ENCODE measurements at places on chromosomes 7 and 10.

- DNase-seq: no peak
Measured at GRCh38 chr10:69906425-69906824, 104.7 kb downstream of the COL13A1 start.

DNA sequence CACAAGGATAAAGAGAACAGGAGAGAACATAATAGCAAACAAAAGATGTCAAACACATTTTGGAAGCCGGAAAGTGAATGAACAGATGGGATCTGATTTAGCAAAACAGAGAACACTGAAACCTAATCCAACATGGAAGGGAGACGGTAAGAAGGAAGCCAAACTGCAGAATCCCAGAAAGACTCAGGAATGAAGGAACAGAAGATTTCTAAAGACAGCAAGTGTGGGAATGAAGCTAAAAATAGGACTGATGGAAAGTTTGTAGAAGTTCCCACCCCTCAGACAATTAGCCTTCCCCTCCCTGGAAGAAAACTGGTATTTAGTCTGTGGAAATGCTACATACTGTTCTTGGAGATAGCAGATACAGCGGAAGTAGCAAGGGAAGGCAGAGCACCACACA lies 40.8 kb downstream of the SLC16A12 start:
- DNase-seq: no peak

- DNase-seq: no peak
Measured at GRCh38 chr10:132575320-132576201, 38.0 kb downstream of the INPP5A start.

GRCh38 chr10:3136763-3137611 lies 35.6 kb downstream of the PITRM1 start:
- no peak for DNase-seq

- no peak for DNase-seq
Measured at GRCh38 chr10:89861584-89862301, 160.4 kb downstream of the KIF20B start.

GRCh38 chr10:72542396-72542815 lies 83.5 kb downstream of the MICU1 start:
- no peak for DNase-seq

DNA sequence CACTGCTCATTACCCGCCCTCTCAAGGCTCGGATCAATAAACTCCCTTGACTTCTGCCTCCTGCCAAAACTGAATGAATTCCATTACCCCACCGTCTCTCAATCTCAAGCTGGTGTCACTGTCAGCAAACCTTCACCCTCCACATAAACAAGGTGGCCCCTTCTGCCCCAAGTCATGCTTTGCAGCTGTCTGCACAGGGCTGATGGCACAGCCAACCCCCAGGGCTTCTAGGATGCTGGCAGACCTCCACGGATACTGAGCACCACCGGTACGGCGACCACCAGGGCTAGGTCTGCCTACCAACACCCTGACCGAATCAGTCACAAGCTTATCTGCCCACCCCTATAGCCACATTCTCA lies 46.1 kb downstream of the PARD3 start:
- no peak for DNase-seq

DNA sequence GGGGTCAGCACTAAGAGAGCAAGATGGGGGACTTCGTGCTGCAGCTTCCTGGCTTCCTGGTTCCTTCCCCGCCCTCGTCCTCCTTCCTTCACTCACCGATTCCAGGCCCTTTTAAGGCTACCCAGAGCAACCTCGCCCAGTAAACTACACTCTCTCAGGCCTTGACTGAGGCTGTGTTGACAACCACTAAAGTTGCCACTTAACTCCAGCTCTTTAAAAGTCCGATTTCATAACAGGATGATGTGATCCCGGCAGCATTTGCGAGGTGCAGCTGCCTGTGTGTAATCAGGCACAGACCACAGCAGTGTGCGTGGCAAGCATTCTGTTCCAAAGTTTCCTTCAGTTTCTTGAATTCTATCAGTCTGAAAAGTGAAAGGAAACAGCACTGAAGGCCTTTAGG lies 110.6 kb downstream of the RAB11FIP2 start:
- no peak for DNase-seq

- no peak for DNase-seq
Measured at GRCh38 chr7:39985398-39985918, 35.4 kb downstream of the CDK13 start.

DNA sequence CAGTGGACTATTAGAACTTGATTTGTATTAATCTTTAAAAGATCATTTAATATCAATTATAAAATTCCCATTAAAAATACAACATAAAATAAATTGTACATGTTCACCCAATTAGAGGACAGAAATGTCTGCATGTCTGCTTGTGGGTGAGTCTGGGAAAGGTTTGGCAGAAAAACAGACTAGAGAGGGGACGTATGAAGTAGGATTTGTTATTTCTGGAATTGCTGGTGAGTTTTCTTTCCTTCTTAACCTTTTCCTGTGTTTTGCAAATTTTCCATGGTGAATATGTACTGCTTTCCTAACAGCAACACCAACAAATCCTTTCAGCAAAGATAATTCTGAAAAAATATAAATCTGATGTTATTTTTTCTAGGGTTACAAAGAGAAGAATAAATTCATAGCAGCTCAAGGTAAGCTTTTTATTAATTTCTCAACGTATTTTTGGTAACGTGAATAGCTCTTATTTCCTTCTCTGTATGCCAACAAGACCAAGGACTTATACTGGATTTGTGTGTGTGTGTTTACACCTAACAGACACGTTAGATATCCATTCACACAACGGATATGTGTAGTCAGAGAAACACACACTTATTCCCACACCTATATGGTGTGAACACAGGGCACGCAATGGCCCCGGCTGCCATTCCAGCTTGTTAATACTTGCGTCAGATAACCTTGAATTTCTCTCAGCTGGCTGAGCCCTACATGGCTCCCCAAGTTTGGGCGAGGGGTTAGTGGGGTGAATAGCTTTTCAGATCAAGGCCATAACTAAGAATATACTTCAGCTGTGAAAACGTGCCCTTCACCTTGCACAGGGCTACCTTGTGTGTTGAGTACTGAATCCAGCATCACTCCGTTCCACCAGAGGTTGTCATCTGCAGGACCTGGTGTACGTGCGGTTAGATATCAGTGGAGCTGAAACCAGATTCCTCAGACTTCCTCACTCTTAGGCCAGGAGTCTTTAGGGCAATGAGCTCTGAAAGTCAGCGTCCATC lies 64.6 kb downstream of the MKI67 start:
- no peak for DNase-seq

DNA sequence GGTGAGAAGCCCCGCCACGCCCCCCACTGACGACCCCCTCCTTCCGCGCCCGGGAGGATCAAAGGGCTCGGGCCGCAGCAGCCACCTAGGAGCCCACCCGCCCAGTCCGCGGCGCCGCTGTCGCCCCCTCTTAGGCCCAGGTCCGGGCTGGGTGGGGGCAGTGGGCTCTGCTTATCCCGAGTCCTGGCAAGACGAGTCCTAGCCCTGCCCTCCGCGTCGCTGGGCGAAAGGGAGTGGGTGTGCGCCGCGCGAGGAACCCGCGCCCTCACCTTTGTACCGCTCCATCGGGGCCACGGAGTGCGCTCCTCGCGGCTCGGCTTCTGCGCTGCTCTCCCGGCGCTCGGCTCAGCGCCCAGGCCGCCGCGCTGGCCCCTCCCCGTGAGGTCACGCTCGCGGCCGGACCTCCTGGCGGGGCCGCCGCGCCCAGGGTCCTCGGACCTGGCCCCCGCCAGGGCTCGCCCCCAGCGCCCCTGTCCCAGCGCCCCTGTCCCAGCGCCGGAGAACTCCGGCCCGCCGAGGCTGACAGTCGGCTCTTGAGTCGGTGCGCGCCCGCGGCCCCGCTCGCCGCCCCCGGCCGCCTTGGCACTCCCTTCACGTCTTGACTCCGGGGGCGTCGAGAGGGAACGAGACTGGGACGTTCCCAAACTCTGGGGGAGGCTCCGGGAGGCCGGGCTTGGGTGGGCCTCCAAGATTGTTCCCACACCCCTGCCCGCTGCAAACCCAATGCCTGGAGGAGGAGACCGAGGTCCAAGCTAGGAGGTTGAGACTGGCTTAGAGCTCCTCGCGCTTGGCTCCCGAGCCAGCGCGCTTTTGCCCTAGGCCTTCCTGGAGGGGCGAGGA lies at the start of gene AFAP1L2:
Gene AFAP1L2, minus strand, starts transcription at position 332 of the 840 bp plus-strand sequence. Its CDS starts 47 bp downstream, at position 285.
- no peak for DNase-seq

DNA sequence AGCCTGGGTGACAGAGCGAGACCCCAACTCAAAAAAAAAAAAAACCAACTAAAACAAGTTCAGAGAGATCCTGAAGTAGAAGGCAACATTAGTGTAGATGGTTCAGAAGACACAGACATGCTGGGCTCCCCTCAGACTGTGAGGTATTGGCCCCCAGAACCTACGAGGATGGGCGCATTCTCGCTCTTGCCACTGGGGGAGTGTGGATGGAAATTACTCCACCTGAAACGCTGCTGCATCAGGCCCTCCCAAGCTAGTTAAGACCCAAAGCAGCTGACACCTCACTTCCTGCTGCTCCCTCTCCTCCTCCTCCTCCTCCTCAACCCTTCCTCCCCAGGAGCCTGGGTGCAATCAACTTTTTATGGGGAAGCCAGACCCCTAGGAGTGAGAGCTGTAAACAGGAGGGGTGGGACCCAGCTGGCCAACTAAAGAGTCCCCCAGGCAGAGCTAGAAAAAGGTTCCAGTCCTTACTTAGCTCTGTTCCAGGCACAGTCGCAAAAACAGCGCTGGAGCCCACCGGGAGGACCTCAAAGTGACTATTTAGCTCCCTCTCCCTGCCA lies 7.4 kb downstream of the SH3PXD2A start:
- DNase-seq: no peak

- no peak for DNase-seq
Measured at GRCh38 chr10:118369641-118370205, 27.6 kb upstream of the FAM204A start.

DNA sequence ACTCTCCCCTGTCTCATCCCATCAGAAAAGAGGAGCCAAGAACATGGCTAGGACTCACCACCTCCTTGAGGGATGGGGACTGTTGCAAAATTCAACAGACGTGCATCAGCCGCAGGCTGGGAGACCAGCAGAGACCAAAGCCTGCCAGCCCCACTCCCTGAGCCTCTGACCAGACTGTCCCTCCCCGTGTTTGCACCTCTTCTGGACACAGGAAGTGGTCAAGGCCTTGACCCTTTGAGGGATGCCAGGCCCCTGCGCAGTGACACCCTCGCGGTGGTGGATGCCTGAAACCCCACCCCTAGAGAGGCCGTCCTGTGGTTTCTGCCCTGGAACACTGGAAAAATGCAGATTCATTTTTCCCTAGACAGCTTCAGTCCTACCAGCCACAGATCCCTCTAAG lies 128.4 kb upstream of the TCF7L2 start:
- DNase-seq: no peak

GRCh38 chr7:31775556-31775955 lies 88.5 kb downstream of the PPP1R17 start:
- no peak for DNase-seq
